ENCODE measurements at places on chromosomes 6 and 20. TPM values are rescaled to one million over a fixed set of nuclear protein-coding genes. Genes with fewer than 3 reads are reported as not detected.

The CALHM4 gene
- total RNA-seq = not detected

The MYT1 gene
- not detected for total RNA-seq

The DEF6 gene
- total RNA-seq = 7.8 TPM

The LST1 gene
- total RNA-seq = 23.8 TPM

The DYNLT2 gene
- total RNA-seq = 0.71 TPM

The SLC16A10 gene
- 30.3 TPM for total RNA-seq

The SLPI gene
- 16.5 TPM for total RNA-seq

The C20orf141 gene
- total RNA-seq = 0.84 TPM

The RNGTT gene
- total RNA-seq = 11.6 TPM

The ANKRD6 gene
- total RNA-seq = 7.1 TPM

The IMPG1 gene
- total RNA-seq = not detected

The EIF2S2 gene
- total RNA-seq = 64.5 TPM

The GABRR2 gene
- total RNA-seq = 2.2 TPM

The EEF1A1 gene
- total RNA-seq = 8,244 TPM

The RNF39 gene
- not detected for total RNA-seq

The AIF1 gene
- total RNA-seq = 60.1 TPM

The LY6G6D gene
- total RNA-seq = not detected

The KCNG1 gene
- 0.19 TPM for total RNA-seq

The SCGN gene
- 3.6 TPM for total RNA-seq

The PRRT1 gene
- 1.0 TPM for total RNA-seq

The SLCO4A1 gene
- total RNA-seq = 44.4 TPM

The VNN1 gene
- 9.7 TPM for total RNA-seq

The BPIFB1 gene
- total RNA-seq = not detected

The SIRPA gene
- 100 TPM for total RNA-seq

The TFAP2C gene
- 1.3 TPM for total RNA-seq

The DDX43 gene
- 0.32 TPM for total RNA-seq

The PPP1R10 gene
- total RNA-seq = 49.1 TPM

The EPPIN gene
- total RNA-seq = not detected

The STX11 gene
- total RNA-seq = 32.7 TPM

The POPDC3 gene
- total RNA-seq = 9.7 TPM

The CD109 gene
- 10.8 TPM for total RNA-seq

The KCNK5 gene
- 0.87 TPM for total RNA-seq

The C6orf132 gene
- total RNA-seq = 1.3 TPM

The CTSZ gene
- 277 TPM for total RNA-seq

The RCAN2 gene
- 6.7 TPM for total RNA-seq

The SFTA2 gene
- total RNA-seq = not detected

The HLA-DRA gene
- 174 TPM for total RNA-seq

The GPX5 gene
- total RNA-seq = not detected

The ATG5 gene
- 31.2 TPM for total RNA-seq

The ESR1 gene
- 6.3 TPM for total RNA-seq

The PTK7 gene
- total RNA-seq = 13.6 TPM

The STMND1 gene
- not detected for total RNA-seq

The BCAS1 gene
- 0.51 TPM for total RNA-seq

The SLC4A11 gene
- 1.2 TPM for total RNA-seq

The KCNQ5 gene
- not detected for total RNA-seq

The COL21A1 gene
- total RNA-seq = 1.3 TPM

The FAM162B gene
- 5.1 TPM for total RNA-seq

The SAMD3 gene
- total RNA-seq = 0.84 TPM

The HSPA12B gene
- total RNA-seq = 28.0 TPM

The CYP24A1 gene
- total RNA-seq = not detected

The ARMH2 gene
- not detected for total RNA-seq

The FILIP1 gene
- total RNA-seq = 8.1 TPM

The CHD6 gene
- 47.3 TPM for total RNA-seq
